ENCODE measurements at places on chromosomes 5 and 9.

- no peak for DNase-seq
These were observed 471.3 kb downstream of the LRRC70 start for GRCh38 chr5:63049935-63050334.

GRCh38 chr9:78967596-78968217 is 604.1 kb upstream of the TLE4 start:
- DNase-seq, result no peak

DNA sequence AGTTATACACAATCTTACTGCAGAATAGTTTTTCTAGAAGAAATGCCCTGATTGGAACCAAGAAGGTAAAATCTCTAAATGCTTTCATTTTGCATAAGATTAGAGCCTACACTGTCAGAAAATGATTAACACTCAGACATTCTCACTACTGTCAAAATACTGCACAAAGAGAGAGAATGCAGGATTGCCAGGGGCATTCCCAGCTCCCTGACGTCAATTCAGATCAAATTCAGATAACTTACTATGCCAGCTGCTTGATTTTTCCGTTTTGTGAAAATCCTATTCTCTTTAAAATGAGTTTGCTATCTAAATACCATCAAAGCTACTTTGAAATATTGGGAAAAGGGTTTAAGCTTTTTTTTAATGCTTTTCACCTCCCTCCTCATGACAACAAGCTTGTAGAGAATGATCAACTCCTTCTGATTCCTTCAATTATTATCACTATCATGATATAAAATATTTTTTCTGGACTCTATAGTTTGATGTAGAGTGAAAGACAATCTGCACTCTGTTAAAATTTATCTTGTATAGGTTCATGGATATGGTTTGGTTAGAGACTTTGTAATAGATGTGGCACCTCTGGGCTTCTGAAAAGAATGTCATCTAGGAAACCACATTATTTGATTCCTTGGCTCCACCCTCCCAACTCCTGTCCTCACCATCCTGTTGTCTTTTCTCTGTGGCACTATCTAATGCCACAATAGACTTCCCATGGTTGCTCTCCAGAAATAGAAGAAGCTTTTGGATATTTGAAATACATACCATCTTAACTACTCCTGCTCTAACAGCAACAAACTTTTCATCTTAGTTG is 407.7 kb downstream of the PDE4D start:
- DNase-seq, result no peak

- no peak for DNase-seq
These were observed 378.8 kb upstream of the TUSC1 start for GRCh38 chr9:26057050-26057449.

DNA sequence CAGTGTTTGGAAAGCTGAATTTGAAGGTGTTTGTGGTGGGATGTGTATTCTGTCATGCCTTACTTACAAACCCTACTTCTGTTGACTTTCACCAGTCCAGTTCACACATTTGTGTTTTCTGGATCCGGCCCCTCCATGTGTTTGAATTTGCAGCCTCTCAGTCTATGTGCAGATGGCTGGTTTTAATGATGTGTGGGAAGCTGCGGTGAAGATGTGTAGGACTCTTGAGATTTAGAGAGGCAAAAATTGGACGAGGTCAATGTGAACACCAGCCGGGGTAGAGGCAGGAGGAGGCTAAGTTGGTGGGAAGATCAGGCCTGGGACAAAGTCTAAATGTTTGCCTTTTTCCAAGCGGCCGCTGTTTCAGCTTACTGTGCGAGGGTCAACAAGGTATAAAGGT is 115.4 kb upstream of the KLF9 start:
- no peak for DNase-seq

DNA sequence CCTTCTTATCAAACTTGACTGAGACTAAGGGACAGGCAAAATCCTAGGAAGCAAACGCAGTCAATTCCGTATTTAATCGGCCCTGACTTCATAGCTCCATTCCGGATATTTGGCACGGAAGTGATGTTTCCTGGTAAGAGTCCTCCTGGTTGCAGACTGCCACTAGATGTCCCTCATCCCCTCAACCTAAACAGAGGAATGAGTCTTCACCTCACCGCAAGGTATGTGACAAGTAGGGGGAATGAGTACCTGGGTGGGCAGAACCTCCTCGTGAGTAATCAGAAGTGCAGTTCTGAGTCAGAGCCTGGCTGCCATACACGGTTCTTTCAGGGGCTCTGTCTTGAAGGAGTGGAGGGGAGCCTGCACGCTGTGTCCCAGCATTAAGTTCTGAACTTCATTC is 173.6 kb downstream of the MUSK start:
- DNase-seq, result no peak

DNA sequence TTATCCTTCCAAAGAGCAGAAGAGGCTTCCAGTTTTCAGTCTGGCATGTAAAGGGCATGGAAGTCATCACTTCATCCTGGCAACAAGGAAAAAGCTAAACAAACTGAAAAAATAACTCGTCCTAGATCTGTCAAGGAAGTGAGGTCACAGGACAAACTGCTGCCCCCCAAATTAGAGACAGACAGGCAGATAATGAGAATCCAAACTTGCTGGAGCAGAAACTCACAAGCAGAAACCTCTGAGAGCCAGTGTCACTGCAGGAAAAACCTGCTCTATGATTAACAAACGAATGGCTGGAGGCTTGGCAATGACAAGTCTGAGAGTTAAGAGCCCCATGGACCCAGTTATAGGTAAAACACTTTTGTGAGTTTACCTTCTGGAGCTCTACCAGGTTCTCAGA is 18.9 kb upstream of the MLANA start:
- DNase-seq, result no peak

DNA sequence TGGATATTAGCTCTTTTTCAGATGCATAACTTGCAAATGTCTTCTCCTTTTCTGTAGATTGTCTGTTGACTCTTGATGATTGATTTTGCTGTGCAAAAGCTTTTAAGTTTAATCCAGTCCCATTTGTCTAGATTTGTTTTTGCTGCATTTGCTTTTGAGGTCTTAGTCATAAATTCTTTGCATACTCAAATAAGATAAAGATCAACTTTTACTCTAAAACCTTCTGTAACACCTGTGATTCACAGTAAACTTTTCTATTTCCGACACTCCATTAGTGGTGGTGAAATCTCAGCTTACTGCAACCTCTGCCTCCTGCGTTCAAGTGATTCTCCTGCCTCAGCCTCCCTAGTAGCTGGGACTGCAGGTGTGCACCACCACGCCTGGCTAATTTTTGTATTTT is 239.0 kb upstream of the ST8SIA4 start:
- DNase-seq, result no peak

GRCh38 chr5:144033486-144033885 is 137.0 kb downstream of the YIPF5 start:
- no peak for DNase-seq

- no peak for DNase-seq
These were observed 77.8 kb upstream of the PRRC1 start for GRCh38 chr5:127439644-127440043.

DNA sequence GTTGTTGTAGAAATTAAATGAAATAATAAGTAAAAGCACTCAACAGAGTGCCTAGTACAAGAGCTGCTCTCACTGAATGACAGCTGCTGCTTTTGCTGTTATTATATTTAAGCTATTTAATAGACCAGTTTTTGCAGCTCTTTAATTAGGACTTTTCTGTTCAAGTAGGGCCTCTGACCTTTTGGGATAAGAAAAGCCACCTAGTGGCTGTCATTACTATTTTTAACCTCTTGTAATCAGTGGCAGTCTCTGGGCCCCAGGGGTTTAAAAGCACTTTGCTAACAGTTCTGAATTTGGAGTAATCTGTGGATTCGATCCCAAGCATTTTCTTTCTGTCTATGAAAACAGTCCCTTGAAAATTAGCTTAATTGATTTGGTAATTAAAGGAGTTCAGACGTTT is 121.1 kb downstream of the NUDT12 start:
- DNase-seq, result no peak

GRCh38 chr9:33222031-33222430 is 17.9 kb upstream of the SPINK4 start:
- DNase-seq, result no peak

GRCh38 chr9:35229066-35229778 is 67.4 kb downstream of the UNC13B start:
- no peak for DNase-seq

- DNase-seq, result no peak
These were observed 85.7 kb upstream of the GRIA1 start for GRCh38 chr5:153404747-153405146.

DNA sequence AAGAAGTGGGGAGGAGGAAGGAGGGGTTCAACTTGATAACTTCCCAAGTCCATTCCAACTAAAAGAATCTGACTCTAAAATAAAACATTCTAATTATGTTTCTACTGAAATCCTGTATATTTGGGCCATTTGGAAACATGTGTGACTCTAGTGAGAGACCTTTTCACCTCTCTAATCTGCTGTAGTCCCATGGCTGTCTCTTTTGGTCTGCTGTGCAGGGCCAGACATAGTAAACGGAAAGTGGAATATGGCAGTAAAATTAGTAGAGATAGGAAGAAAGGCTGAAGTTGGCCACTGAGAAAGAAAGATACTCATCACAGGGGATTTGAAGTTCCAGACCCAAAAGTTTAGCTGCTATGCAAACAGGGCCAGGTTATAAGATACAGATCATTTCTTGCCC is 15.9 kb downstream of the RFX3 start:
- no peak for DNase-seq

GRCh38 chr5:164054461-164054860 is 549.0 kb downstream of the MAT2B start:
- no peak for DNase-seq

DNA sequence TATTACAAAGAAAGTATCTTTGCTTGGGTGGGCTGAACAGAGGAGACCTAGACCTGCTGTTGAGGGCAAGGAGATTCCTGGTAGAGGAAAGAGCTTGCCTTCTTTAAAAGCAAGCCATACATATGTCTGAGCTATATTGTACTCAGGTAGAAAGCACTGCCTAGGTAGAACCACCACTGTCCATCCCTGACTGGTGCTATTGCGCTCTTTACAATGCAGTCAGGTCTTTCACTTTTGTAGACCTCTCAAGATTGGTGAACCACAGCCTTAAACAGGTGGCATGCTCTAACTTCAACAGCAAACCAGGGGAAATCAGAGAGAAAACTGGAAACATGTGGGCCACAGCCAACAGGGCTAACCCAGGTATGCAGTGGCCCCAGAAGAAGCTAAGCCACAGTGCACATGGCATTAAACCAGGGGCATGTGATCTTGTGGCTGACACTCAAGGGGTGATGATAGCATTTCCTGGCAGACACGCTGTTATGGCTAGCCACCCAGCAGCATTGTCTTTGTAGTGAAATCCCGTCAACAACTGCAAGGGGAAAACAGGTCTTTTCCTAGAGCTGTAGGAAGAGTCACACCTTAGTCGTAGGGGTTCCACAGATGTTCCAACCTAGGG is 253.9 kb upstream of the PCSK5 start:
- no peak for DNase-seq

- no peak for DNase-seq
These were observed 33.0 kb downstream of the EGFLAM start for GRCh38 chr5:38291355-38291754.

- no peak for DNase-seq
These were observed 11.7 kb downstream of the ZNF462 start for GRCh38 chr9:106874652-106875051.

DNA sequence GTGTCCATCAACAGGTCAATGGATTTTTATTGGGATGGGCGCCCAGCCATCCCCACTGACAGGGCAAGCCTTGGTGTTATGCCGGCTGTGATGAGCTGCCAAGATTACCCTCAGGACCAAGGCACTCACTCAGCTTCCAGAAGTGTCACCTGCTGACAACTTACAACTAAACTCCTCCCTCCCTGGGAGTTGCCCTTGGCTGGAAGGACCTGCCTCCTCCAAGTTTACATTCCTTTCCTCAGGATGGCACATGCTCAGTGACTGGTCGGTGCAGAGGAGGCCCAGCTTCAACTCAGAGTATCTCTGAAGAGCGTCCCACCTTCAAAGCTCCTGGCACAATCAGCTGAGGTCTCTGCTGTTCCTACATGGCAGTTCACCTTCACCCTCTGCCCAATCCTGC is 52.5 kb upstream of the ZBTB43 start:
- DNase-seq, result no peak

All from stimulated activated effector memory CD8-positive, alpha-beta T cell treated with anti-CD3 and anti-CD28 coated beads, Interleukin-12 subunit alpha, Interleukin-12 subunit beta, amount 100 ng/mL, for 72 hours (primary cell).